Activated B cell treated with CpG ODN at 0.5 μM for 24 hours (primary cell): ENCODE measurements at places on chromosomes 4 and X. TPM values are rescaled to one million over a fixed set of nuclear protein-coding genes. Genes with fewer than 3 reads are reported as not detected.

DNA sequence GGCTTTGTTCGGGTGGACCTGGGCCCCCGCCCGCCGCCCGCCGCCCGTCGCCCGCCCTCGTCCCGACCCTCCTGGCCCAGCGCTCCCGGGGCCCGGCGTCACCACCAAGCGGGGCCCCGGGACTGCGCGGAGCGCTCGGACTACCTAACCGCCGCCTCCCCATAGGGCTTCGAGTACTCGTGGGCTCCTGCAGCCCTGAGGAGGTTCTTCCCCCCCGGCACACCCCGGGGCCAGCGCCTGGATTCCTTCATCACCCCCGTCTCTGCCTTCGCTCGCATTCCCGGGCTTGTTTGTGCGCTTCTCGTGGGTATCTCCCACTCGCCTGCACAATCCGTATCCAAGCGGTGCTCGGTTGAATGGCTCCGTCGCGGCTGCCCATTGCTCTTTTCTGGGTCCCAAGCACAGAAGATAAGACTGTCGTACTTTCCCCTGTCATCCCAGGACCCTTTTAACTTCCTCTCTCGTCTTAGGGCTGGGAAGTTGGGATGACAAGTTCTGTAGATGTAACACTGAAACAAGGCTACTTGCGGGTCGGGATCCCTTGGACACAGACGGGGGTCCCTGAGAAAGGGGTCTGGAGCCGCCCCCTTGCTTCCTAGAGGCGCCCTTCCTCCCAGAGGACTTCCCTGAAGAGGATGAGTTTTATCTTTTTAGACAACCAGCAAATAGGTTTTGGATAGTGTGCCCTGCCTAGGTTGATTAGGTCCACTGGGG lies 565 bp downstream of the MOB1B start:
- DNase-seq, result no peak

DNA sequence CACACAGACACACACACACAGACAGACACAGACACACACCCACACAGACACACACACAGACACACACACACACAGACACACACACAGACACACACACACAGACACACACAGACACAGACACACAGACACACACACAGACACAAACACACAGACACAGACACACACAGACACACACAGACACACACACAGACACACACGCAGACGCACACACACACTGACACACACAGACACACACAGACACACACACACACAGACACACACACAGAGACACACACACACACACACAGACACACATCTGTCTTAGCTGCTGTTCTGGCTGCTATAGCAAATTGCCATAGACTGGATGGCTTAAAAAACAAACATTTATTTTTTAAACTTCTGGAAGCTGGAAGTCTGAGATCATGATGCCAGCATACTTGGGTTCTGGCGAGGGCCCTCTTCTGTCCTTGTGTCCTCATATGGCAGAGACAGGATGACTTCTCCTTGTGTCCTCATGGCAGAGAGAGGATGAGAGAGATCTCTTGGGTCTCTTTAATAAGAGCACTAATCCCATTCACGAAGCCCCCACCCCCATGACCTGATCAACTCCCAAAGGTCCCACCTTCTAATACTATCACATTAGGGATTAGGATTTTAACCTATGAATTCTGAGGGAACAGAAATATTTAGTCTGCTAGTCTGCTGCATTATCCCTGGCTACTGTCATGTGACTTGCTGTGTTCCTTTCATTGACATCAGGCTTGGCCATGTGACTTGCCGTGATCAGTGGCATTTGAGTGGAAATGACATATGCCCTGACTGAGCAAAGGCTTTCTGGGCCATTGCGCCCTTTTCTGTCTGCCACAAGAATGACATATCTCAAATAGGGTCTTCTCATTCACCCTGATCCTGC lies 32.7 kb upstream of the RASGEF1B start:
- no peak for DNase-seq

- DNase-seq, result no peak
Observed at GRCh38 chr4:152877868-152878267, 58.3 kb upstream of the FHDC1 start.

- no peak for DNase-seq
Observed at GRCh38 chr4:3724319-3725231, 41.6 kb upstream of the ADRA2C start.

GRCh38 chr4:22485737-22486136 lies 30.1 kb downstream of the ADGRA3 start:
- DNase-seq, result no peak

GRCh38 chr4:113947484-113947883 lies 32.0 kb downstream of the ARSJ start:
- DNase-seq, result no peak

DNA sequence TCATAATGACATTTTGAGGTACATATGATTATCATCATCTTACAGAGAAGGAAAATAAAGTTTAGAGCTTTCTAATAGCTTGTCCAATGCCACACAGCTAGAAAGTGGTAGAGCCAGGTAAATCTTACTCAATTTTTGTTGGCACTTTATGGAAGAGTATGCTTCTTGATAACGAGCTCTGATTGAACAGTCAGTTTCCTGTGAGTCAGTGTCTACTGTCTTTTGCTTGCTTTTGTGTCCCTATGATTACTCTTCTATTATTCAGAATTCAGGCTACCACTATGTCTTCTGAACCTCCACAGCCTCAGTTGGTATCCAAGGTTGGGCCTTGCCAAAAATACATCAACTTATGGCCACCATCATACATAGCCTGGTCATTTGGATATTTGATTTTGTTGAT lies 2.6 kb downstream of the FAAH2 start:
- no peak for DNase-seq

GRCh38 chr4:175090116-175090515 lies 172.0 kb downstream of the ADAM29 start:
- DNase-seq, result no peak

- DNase-seq, result no peak
Observed at GRCh38 chr4:154559141-154559493, 3.7 kb upstream of the FGB start.

DNA sequence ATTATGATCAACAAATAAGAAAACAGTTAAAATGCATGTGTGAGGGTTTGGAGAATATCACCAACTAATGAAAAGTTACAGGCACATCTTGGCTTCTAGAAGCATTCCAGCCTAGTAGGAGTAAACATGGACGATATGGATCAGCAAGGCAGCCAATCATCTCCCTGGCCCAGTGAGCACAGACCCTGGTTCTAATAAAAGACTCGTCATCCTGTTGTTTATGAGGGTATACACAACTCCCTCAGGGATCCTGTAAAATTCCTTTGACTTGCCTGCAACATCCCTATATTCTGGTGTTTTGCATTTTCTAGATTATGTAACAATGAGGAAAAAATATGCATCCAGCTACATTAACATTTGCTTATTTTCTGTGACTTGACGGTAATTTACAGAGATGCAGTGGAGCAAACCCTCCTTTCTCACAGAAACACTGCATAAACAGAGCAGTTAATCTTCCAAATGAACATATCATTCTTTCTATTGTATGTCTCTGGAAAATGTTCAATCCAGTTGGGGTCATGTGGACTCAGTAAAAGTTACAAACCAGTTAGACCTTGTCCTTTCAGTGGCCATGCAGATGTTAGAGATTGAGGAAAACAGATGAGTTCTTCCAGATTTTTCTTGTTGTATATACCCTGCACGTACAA lies 88.9 kb upstream of the NDP start:
- no peak for DNase-seq

- no peak for DNase-seq
Observed at GRCh38 chr4:123667496-123667895, 270.9 kb downstream of the SPRY1 start.

GRCh38 chr4:130249002-130249401 lies 1153.0 kb downstream of the C4orf33 start:
- no peak for DNase-seq

DNA sequence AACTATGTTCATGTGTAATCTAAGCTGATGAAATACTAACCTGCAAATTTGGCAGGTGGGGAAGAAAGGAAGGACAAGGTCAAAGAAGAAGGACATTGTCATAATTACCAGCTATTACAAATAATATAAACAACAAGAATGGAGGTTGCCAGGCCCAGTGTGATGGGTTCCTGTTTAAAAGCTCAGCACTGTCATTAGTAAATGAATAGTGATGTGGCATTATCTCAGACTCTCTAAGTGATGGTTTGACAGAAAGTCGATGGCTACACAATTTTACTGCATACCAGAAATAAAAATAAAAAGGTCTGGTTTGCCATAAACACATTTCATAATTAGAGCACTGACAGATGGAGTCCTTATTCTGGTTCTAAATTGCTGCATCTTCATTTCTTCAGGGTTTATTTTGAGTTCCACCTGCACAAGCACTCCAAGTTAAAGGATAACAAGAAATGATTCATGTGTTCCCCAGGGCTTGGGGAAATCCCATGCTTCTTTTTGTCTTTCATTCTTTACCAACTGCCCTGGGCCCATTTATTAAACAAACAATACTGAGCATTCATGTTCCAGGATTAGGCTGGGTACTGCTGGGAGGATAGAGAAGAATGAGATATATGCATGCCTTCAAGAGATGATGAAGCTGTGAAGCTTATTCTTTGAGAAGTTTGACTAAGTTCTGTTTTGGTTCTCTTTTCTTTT lies 367.8 kb upstream of the RASGEF1B start:
- no peak for DNase-seq

DNA sequence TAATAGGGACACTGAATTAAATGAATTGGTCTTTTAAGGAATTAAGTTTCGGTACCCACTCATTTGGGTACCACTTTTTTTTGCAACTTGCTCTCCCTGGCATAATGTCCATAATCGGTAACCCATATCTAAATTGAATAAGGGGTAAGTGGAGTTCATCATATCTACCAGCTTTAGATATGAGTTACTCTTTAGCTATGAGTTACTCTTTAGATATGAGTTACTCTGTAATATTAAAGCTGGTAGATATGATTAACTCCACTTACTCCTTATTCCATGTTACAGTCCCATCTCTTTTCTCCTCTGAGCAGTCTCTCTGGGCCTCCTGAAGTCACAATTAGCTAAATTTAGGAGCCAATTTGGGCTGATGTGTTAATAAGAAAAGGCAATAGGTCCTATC lies 85.7 kb downstream of the TEX13C start:
- no peak for DNase-seq

- DNase-seq, result no peak
Observed at GRCh38 chrX:111264385-111264784, 5.9 kb downstream of the CAPN6 start.

- DNase-seq, result no peak
Observed at GRCh38 chr4:126137782-126138170, 823.0 kb downstream of the FAT4 start.

- no peak for DNase-seq
Observed at GRCh38 chrX:134244043-134244442, 7.1 kb downstream of the CCDC160 start.

GRCh38 chr4:38510201-38510600 lies 153.8 kb upstream of the KLF3 start:
- DNase-seq, result no peak

- no peak for DNase-seq
Observed at GRCh38 chrX:146041741-146042140, 224.1 kb downstream of the SLITRK2 start.

DNA sequence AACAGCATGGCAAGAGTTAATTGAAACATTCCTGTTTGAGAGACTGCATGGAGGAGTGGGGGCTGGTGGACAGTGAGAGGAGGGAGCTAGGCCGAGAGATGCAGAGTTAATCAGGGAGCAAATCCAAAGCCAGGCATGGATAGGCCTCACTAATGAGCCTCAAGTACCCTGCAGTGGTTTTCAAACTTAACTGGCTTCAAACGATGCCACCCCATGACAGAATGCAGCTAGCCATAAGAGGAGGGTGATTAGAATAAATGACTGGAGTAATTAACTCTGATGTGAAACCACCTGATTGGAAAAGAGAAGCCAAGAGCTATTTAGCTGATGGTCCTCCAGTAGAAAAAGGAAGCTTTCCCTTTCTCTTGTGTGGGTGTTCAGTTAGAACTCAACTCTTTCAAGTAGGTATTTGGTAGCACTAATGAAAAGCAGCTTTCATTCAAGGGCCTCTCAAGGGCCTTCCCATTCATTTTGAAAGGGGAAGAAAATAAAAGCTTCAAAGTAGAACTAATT lies 215.4 kb upstream of the MAB21L2 start:
- no peak for DNase-seq

- DNase-seq, result no peak
Observed at GRCh38 chr4:142378179-142378578, 467.9 kb downstream of the INPP4B start.

DNA sequence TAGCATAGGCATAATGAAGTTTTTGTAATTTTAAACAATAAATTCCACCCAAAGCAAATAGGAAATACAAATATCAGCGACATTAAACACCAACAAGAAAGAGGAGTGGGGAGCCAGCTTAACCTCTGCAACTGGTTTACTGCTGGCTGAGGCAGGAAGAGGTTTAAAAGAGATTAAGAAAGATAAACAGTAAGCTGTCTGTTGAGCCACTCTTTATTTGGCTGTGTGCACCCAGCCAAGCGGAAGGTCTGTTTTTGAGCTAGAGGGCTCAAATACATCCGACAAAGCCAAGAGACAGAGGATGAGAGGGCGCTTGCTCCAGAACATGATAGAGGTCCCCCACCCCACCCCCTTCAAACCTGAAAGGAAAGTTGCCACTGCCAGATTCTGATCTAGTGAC lies 191.4 kb downstream of the MGST2 start:
- no peak for DNase-seq

DNA sequence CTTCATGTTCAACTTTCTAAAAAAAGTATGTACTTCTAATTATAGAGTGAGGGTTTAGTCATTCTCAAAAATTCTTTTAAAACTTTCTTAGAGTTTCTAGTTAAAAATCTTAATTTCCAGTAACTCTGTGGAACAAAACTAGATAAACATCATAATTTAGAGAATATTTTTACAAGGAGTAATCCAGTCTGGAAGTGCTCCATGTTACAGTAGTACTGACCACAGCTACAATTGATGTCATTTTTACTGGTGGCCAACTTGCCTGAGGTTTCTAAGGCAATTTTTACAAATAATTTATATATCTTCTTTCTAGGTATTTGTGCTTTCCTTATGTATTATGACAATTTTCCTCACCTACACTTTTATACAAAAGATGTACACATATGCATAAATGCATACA lies 490.4 kb downstream of the CENPC start:
- DNase-seq, result no peak

GRCh38 chr4:115053313-115053712 lies 60.1 kb downstream of the NDST4 start:
- DNase-seq, result no peak

The TBC1D8B gene
- total RNA-seq, result 6.5 and 8.4 TPM in 2 replicates

The TKTL2 gene
- total RNA-seq, result 0.11 and 0.17 TPM in 2 replicates

The PGAM4 gene
- total RNA-seq, result not detected in 2 replicates

The PPP4R3C gene
- total RNA-seq, result not detected in 2 replicates

The ZFP92 gene
- total RNA-seq, result 1.5 and 1.6 TPM in 2 replicates

The AREG gene
- total RNA-seq, result 2.1 and 2.2 TPM in 2 replicates

The SORCS2 gene
- total RNA-seq, result not detected in 2 replicates

The FAM184B gene
- total RNA-seq, result 0.02 and 0.05 TPM in 2 replicates

The TMPRSS11D gene
- not detected in 2 replicates for total RNA-seq
